ENCODE measurements at places on chromosomes 2 and 18.

- no peak for DNase-seq
Observed at GRCh38 chr2:150472511-150472899, 15.0 kb downstream of the RND3 start.

DNA sequence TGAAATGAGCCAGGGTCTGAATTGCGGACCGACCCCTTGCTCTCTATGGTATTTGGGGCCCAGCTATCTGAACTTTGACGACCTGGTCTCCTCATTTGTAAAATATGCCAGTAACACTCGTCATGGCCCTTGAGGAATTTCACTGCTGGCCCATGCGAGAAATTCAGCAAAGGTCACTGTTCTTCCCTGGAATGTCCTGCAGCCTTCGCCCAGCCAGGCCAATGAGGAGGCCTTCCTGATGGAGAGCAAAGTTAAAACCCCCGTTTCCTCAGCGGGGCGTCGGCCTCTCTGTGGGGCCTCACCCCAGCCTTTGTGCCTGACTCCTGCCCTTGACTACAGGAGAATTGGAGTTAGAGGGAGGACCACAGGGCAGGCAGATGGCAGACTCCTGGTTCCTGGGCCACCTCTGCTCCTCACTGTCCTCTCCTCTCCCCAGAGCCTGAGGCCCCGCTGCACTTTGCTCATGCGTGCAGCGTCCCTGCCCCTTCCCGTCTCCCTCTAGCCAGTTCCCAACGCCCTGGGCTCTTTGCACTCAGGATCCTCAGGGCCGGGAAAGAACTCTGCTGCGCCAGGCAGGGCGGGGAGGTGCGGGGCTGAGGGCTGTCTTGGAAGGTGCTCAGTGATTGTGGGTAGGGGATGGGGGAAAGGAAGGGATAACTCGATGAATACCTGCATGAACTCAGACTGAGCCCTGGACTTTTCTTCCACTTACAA is 257.0 kb upstream of the RAB6C start:
- no peak for DNase-seq

- no peak for DNase-seq
Observed at GRCh38 chr2:54133056-54133455, 17.6 kb downstream of the ACYP2 start.

- no peak for DNase-seq
Observed at GRCh38 chr2:218658671-218659257, 659 bp downstream of the ZNF142 start.

DNA sequence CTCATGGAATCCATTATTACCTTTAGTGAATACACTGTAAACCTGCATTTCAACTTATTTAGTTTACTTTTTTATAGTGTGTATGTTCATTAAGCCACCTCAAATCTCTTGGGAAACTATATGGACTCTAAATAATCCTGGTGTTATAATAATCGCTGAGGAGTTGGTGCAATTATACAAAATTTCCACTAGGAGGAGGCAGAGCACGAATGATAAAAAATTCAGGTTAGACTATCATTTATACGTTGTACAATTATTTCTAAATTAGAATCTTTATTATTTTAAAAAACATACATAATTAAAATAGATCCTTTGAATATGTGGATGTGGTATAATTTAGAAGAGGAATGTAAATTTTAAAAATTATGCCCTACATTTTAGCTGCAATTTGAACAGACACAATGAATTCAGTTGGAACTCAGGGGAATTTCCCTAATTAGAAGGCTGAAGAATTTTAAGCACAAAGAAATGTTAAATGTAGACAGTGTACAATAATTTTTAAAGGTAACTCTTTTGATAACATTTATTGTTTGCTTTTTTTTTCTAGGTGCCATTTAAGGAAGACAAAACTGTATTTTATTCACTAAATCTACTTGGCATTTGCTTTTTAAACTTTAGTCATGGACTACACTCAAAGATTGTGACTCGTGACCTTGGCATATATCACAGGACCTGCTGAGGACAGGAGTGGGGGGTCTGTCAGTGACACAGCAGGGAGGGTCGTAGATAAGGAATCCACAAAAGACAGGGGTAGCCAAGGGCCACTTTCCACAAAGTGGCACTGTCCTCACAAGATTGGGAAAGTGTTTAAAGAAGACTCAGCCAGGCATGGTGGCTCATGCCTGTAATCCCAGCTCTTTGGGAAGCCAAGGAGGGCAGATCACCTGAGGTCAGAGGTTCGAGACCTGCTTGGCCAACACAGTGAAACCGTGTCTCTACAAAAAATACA is 45.5 kb downstream of the RAB12 start:
- DNase-seq, result no peak

DNA sequence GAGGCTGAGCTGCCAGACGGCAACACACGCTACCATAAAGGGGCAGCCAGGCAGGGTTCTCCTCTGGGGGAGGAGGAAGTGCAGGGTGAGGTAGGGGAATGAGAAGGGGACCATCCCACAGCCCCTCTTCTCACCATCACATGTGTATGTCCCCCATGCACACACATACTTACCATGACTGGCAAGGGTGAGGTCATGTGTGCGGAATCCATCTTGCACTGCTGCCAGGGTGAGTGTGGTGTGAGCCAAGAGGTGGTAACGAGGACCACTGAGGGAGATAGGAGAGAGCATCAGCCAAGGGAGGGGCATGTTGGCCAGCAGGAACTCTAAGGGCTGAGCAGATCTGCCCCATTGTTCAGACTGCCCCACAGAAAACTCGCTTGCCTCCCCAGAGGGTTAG is 7.1 kb downstream of the WDR54 start:
- no peak for DNase-seq

DNA sequence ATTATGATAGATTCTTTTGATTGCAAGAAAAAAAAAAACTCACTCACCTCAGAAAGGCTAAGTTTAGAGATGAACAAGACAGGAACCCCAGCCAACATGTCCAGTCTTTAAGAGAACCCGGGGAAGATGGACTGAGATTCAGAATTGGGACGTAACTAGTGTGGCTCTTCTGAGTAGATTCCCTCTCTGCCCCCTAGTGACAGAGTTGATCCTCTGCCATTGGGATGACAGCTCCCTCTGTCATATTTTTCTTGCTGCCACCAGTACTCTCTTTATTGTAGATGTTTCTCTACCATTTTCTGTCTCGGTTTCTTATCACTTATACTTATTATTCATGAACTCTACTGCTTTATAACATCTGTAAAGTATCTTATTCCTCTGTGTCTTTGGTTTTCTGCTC is 77.7 kb downstream of the GULP1 start:
- no peak for DNase-seq

- DNase-seq, result no peak
Observed at GRCh38 chr2:221495731-221496130, 76.4 kb downstream of the EPHA4 start.

- DNase-seq, result no peak
Observed at GRCh38 chr2:21804151-21804550, 680.4 kb downstream of the TDRD15 start.

DNA sequence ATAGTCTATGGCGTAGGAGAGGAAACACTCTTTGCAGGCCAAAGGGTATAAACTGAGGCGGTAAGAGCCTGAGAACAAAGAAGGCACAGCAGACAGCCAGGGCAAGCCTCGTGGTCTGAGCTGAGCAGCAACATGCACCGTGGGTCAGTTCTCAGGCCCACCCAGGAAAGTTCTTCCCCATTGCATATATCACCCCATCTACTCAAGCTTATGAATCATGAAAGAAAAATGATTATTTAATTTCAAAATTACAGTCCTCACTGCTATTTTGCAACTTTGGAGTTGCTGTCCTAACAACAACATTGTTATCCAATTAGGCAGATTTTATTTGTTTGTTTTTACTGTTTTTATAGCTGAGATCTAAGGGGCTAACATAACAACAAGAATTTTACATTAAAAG is 54.7 kb upstream of the RIOK3 start:
- DNase-seq, result no peak

DNA sequence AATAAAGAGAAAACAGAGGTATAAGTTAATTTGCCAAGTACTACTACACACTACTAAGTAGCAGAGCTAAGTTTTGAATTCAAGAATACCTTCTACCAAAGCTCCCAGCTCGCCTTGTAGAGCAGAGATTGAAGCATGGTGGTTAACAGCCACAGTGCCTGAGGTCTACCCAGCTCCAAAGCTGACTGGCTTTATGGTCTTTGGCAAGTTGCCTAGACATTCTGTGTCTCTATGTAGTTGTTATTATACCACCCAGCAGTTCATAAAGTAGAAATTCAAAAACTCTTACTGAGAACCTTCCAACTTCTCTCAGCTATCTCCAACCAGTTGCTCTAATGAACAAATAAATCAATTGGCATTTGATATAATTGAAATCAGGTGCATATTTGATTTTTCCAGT is 87.8 kb downstream of the PDE11A start:
- no peak for DNase-seq

DNA sequence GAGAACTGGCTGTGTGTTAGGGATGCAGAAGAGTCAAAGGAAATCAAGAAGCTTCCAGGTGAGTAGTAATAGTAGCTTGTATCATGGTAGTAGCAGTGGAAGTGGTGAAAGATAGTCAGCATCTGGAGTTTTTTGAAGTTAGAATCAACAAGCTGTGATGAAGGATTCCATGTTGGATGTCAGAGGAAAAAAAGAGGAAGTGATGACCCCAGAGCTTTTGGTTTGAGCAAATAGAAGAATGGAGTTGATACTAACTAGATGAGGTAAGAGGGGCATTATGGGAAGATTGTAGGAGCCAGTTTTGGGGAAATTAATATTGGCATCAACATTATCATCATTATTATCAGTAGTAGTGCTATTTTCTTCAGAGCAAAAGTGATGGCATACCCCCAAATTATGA is 542.2 kb downstream of the XIRP2 start:
- no peak for DNase-seq

DNA sequence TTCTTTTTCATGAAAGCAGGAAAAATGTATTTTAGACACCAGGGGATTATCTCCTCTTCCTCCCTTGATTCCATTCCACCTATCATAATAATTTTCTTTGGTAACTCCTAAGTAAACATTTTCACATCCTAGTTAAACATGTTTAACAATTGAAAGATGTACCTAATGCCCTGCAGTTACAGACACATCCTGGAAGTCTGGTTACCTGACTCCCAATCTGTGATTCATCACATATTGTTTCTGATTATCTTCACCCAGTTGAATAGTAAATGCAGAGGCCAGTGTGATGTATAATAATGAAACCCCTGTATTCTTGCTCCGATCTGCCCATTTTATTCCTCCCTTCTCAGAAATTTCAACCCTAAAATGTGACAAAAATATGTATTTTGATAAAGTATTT is 1237.6 kb upstream of the LRRTM1 start:
- no peak for DNase-seq

- no peak for DNase-seq
Observed at GRCh38 chr2:106596844-106597243, 109.7 kb downstream of the CD8B2 start.

DNA sequence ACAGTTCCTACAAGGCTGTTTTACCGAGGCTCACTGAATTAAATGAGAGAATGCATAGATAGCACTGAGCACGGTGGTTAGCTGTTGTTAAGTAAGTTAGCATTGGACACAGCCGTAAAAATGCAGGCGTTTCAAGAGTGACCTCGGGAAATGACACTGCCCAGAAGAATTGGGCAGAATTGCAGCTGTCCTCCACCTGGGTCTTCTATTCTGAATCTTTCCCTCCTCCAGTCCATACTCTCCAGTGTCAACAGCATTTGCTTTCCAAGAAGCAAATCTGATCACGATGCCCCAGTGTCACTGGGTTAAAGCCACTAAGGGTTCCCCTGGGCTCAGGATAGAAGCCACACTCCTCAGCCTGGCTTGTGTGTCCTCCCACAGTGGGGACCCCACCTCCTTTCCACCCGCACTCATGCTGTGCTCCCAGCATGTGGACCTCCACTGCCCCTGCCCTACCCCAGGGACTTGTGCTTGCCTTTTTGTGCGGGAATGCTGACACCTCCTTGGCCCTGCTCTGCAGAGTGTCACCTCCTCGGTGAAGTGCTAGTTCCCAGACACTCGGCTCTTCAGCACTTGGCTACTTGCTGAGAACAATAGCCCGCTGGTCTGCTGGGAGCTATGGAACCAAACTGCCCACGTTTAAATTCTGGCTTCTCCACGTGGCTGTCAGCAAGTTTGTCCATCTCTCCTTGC is 135.0 kb downstream of the ANTXR1 start:
- DNase-seq, result no peak

DNA sequence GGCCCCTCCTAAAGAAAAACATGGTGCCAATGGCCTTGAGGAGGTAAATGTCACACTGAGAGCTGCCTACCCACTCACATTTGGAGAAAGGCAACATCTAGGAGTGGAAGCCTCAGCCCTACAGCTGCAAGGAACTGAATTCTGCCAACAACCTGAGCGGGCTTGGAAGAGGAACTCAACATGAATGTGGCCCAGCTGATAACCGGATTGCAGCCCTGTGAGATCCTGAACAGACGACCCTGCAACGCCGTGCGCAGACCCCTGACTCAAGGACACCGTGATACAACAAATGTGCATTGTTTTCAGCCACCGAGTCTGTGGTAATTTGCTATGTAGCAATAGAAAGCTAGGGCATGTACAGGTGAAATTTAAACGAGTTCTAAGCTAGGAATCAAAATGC is 99.4 kb downstream of the MYOM1 start:
- no peak for DNase-seq

DNA sequence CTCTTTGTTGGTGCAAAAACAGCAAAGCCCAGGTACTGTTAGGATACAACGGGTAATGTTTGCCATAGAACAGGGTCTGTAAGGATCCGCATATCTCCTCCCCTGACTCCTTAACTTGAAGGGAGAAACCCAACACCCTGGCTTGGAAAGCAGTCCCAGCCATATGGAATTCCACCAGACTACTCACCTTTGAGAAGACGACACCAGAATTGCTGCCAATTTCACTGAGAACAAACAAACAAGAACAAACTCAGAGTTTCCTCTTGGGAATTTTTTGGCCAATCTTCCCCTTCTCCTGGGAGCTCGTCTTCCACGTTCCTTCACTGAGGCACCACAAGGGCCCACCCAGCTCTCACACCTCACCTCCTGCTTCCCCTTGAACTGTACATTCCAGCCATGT is 29.2 kb downstream of the CAPN14 start:
- DNase-seq, result no peak

DNA sequence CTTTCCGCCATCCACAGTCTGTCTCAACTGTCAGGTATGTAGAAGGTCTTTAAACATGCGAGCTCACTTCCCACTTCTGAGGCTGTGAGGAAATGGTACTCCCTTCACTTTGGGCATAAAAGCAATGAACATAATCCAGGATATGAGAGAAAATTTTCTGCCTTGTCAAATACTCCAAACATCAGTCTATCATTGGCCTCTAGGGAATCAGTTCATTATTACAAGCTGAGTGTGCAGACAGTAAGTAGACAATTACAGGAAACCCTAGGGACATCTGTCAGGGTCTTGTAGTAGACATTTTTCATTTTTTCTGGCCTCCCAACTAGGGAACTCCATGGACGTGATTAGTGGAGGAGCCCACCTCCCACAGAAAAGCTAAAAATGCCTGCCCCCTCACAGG is 13.6 kb upstream of the APCDD1 start:
- DNase-seq, result no peak

Measured in stimulated activated CD8-positive, alpha-beta memory T cell treated with anti-CD3 and anti-CD28 coated beads, Interleukin-15, amount 100 ng/mL, for 24 hours (primary cell).